NK-92 treated with Interleukin-12 subunit alpha and Interleukin-12 subunit beta, amount 100 ng/mL, for 24 hours (cell line): ENCODE measurements at places on chromosomes 12 and 14.
A peak's percentile ranks its signal among the peaks of the same experiment; 100 is the strongest.

DNA sequence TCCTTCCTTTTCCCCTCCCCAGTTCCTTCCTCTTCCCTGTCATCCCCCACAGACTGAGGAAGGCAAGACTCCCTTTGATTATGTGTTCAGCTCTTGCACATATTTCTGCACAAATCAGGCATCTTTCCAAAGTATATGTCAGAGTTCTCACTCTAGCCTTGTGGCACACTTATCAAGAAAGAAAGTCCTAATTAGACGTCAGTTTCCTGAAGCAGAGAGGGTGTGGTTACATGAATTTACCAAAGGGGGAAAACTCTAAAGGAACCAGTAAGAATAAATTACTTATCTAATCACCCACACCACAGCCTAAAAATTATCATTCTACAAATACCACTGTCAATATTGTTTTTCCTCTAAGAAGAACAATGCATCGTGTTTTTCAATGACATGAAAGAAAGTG is 120.7 kb upstream of the GRIP1 start:
- no peak for DNase-seq

- no peak for DNase-seq
These were observed 122.3 kb downstream of the MON2 start for GRCh38 chr12:62588916-62589315.

GRCh38 chr12:130620281-130620680 is 95.8 kb downstream of the RIMBP2 start:
- no peak for DNase-seq

- DNase-seq: no peak
These were observed 40.2 kb upstream of the APPL2 start for GRCh38 chr12:105275997-105276733.

DNA sequence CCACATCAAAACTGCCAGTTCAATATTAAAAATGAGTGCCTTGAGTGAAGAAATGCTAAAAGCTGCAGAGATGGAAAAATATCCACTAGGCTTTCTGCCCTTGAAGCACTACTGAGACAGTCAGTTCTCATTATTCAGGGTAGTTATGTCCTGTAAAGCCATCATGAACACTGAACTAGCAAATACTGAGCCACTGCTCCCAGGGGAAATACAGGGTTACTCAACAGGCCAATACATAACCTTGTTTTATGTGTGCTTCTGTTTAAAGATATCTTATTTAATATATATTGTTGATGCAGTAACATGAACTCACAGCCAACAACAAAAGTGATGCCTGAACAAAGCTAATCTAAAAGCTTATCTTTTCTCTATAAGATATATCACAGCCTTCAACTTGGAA is 3.3 kb downstream of the RAD52 start:
- DNase-seq: no peak

GRCh38 chr12:96007729-96008128 is 11.6 kb upstream of the HAL start:
- no peak for DNase-seq

DNA sequence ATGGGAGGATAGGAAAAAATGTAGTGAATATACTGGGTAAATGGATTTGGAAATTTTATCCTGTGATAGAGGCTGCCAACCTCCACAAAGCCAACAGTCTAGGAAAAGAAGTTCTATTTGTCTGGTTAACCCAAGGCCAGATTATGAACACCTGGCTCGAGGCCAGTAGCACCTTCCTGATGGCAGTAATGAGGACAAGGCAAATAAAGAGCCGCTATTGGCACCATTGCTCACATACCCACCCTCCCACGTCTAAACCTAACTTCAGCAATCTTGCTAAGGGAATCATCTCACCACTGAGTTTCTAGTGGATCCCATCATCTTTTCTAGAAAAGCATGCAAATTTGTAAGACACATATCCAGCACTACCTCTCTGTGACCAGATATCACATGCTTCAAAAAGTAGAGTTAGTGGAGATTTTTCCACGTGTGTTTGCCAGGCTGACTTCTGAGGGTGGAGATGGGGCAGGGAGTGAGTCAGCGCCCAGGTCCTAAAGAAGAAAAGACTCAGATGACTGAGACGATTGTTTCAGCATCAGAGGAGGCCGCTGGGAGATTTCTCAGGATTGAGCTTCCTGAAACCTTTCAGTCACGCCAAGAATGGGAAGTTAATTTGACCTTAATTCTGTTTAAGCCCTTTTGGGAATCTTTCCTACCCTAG is 362.9 kb downstream of the EMP1 start:
- DNase-seq: no peak

- DNase-seq: no peak
These were observed 5.0 kb downstream of the OSBPL8 start for GRCh38 chr12:76554405-76555230.

GRCh38 chr12:69566603-69567002 is 18.7 kb upstream of the CCT2 start:
- no peak for DNase-seq

DNA sequence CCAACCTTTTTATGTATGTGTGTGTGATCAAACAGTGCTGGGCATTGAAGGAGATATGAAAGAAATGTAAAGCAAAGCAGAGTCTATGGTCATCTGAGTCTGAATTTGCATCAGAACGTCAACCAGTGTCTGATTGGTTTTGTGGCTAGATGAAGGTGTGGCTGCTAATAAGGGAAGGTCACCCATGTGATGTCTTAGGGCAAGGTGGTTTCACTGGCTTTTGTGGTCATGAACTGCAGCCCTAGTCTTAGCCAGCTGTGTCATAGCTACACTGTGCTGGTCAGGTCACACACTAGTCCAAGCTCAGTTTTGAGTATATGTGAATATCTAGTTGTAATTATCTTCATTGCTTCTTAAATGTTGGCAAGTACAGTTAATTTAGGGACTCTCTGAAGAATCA is 105.8 kb downstream of the TGFB3 start:
- DNase-seq: peak; percentile 10

GRCh38 chr14:101590616-101591015 is 29.3 kb downstream of the DIO3 start:
- DNase-seq: no peak

- no peak for DNase-seq
These were observed 96.0 kb upstream of the WSCD2 start for GRCh38 chr12:108033090-108033489.

DNA sequence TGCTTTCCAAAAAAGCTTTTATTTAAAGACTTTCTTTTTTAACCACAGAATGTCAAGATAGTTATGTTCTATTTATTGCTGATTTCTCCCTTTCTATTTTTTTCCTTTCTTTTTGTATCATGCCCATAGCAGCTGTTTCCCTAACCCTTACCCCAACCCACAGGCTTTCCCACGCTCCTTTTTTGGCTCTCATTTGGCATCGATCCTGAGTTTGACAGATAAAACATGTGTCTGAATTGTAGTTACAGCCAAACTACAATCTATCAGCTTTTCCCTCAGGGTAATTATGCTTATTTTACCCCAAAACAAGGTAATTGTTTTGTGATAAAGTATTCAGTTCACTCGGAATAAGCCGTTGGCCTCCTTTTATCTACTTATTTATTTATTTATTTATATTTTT is 46.7 kb downstream of the PDE3A start:
- no peak for DNase-seq

DNA sequence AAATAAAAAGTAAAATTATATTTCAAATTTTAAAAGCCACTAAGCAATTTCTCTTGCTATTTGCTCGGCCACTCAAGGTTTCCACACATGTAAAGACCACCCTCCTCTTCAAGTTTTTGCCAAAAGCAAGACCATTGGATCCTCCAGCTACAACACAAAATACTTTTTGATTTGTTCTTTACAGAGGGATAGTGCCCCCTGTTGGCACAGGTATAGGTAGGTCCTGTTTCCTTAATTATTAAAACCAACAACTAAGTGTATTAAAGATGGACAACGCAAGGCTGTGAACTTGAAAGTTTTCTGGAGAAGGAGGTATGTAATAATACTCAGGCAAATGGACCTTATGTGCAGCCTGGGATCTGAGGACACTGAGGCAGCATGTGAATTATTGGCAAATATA is 23.8 kb downstream of the ATP6V1D start:
- DNase-seq: no peak

DNA sequence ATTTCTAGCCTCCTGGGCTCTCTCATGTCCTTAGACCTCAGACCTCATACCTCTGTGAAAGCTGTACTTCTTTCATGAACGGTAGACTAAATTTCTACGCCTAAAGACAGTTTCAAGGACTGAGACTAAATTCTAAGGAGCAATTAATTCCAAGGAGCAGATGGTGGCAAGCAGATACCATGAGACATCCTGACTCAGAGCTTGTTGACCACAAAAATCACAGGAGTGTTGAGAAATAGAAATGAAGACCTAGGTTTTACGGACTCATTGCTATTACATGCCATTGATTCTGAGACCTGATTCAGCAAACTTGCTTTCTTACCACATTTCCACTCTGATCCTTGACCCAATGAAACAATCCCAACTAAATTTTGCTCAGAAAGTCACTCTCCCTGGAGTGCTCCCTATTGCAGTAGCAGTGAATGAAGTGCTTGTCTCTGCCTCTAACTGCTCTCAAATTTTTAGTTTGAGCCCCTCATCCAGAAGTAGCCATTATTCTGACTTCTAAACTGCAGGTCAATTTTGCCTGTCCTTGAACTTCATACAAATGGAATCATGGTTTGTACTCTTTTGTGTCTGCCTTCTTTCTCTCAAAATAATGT is 52.0 kb downstream of the PEX5 start:
- DNase-seq: no peak

GRCh38 chr12:10293151-10293550 is 14.5 kb upstream of the KLRD1 start:
- no peak for DNase-seq

- no peak for DNase-seq
These were observed 133.0 kb downstream of the SOX5 start for GRCh38 chr12:23816394-23816851.

- DNase-seq: no peak
These were observed 78.5 kb downstream of the TMEM132D start for GRCh38 chr12:129825316-129825715.

- peak; percentile 46 for DNase-seq
These were observed 9.1 kb downstream of the GNG2 start for GRCh38 chr14:51869411-51870100.

- DNase-seq: no peak
These were observed 277.6 kb downstream of the DPF3 start for GRCh38 chr14:72616294-72616693.

- DNase-seq: no peak
These were observed at the start of gene PRR4 for GRCh38 chr12:10849425-10849878. Gene PRR4 (minus strand): TSS chr12:10849475. CDS start chr12:10849437, 38 bp downstream.

GRCh38 chr12:70695361-70696023 is 58.3 kb upstream of the PTPRB start:
- no peak for DNase-seq

- no peak for DNase-seq
These were observed 17.5 kb downstream of the XRCC3 start for GRCh38 chr14:103697603-103698379.

- no peak for DNase-seq
These were observed 11.0 kb downstream of the KLHDC1 start for GRCh38 chr14:49703965-49704364.

- DNase-seq: no peak
These were observed 581 bp downstream of the LRRC10 start for GRCh38 chr12:69610126-69610525.

- no peak for DNase-seq
These were observed 143.5 kb downstream of the SCARB1 start for GRCh38 chr12:124720004-124720680.

GRCh38 chr12:85509081-85509856 is 229.2 kb downstream of the ALX1 start:
- no peak for DNase-seq

DNA sequence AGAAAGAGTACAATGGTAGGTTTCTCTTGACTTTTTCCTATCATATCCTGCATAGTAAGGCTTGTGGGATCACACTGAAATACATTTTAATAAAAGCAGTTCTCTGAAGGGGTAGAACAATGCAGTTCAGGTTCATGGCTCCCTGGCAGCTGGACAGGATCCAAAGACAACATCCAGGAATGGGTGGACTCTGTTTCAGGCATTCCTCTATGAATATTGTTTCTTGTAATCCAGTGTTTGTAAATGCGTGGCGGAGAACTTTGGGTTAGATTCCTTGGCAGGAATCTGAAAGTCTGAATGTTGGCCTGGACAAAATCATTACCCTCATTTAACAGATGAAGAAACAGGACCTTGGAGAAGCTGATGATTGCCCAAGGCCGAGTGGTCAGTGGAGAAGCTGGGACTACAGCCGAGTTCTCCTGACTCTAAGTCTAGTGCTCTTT is 43.5 kb downstream of the SYNE2 start:
- no peak for DNase-seq

GRCh38 chr12:119668324-119668841 is 450 bp downstream of the PRKAB1 start:
- no peak for DNase-seq

DNA sequence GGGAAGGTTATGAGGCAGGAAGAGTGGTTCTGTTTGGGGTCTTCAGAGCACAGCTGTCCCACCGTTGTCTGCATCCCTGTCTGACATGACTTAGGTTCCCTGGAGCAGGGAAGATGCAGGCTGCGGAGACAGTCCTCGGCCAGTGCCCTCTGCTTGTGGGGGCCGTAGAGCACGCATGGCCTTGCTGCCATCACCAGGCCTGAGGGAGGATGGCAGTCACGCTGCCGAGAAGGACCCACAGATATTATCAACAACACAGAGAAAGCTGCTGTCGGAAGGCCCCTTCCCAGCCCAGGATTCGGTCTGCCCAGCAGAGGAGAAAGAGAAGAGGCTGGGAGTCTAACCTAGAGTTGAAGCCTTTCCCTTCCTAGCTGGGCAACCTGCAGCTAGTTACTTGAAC is 35.0 kb downstream of the ERH start:
- DNase-seq: no peak

GRCh38 chr12:117111821-117112595 is 12.8 kb upstream of the TESC start:
- DNase-seq: no peak

GRCh38 chr14:102579696-102580549 is 12.5 kb upstream of the RCOR1 start:
- DNase-seq: no peak

DNA sequence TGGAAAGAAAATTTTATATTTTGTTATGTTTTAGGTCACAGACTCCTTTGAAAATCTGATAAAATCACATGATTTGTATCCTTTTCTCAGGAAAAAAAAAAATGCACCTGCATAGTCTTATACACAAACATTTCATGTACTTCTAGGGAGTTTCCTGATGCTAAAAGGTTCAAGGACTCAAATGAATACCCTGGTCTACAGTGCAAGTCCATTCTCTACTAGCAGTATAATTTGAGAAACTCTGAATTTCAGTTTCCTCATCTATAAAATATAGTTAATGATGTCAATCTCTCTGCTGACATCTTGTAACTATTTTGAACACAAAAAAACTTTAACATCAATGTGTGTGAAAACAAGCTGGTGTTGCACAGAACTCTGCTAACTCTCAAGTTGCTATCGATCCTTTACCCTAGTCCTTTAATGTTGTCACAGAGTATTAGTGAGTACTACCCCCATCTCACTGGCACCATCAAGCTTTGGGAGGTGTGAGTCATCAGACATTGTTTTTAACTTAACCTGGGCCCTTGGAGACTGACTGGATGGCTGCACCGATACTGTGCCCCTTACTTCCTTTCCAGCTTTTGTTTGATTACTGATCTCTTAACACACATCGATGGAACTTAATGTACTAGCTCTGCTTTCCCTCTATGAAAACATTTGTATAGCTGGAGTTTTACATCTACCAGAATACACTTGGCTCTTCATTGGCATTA is 251.9 kb upstream of the SOX5 start:
- DNase-seq: no peak

GRCh38 chr14:104593710-104594136 is 10.8 kb downstream of the TMEM179 start:
- no peak for DNase-seq
